T1000 (cell line): ENCODE measurements at places on chromosomes 5 and 9.

- no peak for DNase-seq
These were observed 85.0 kb downstream of the HMHB1 start for GRCh38 chr5:143896966-143897365.

GRCh38 chr9:118568704-118569103 lies 800.5 kb downstream of the BRINP1 start:
- DNase-seq = no peak

DNA sequence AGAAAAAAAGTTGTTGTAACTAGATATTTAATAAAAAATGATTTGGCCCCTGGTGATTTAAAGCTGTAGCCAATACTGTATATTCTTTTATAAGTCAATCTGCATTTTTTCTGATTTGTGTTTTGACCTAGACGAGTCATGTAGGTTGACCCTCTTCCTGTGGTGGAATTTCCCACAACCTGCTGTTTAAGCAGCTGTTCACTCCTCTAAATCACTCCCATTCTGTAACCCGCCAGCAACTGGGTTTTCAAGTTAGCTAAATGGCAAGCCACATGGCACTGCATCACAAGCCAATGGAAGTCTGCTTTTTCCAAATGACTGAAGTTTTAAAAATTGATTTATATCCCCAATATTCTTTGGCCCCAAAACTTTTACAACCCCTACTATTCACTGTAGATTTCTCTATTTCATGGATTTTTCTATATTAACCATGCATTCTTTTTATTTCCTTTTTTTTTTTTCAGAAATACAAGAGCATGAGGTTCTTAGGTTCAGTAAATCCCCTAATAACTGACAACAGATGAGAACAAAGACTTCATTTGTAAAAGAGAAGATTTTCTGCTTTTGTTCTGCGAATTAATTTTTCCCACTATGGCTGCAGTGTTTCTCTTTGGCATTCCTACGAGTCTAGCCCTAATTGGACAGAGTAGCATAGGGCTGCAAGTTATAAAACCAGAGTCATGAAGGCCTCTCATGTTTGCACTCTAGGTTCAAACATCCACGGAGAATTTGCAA lies 184.5 kb upstream of the TLE4 start:
- DNase-seq = no peak

- no peak for DNase-seq
These were observed 625 bp downstream of the EXOSC2 start for GRCh38 chr9:130694205-130694604.

DNA sequence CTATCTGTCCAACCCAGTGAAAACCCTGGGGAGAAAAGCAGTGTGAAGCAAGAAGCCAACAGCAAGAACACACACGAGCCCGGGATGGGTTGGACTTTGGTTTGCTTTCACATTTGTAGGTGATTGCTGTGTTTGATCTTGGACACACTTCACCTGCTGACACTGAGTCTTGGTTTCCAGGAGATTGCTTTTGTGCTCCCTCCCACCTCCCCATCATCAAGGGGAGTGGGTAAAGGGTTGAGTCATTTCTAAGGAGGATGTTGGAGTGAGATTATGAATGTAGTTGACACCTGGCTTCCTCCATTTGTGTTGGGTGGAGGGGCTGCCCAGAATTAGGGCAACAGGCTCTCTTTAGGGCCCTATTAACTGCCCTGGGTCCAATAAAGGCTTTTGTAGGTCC lies 37.5 kb downstream of the ANKDD1B start:
- DNase-seq = no peak

- no peak for DNase-seq
These were observed 63.8 kb downstream of the PDZD2 start for GRCh38 chr5:31702712-31703111.

DNA sequence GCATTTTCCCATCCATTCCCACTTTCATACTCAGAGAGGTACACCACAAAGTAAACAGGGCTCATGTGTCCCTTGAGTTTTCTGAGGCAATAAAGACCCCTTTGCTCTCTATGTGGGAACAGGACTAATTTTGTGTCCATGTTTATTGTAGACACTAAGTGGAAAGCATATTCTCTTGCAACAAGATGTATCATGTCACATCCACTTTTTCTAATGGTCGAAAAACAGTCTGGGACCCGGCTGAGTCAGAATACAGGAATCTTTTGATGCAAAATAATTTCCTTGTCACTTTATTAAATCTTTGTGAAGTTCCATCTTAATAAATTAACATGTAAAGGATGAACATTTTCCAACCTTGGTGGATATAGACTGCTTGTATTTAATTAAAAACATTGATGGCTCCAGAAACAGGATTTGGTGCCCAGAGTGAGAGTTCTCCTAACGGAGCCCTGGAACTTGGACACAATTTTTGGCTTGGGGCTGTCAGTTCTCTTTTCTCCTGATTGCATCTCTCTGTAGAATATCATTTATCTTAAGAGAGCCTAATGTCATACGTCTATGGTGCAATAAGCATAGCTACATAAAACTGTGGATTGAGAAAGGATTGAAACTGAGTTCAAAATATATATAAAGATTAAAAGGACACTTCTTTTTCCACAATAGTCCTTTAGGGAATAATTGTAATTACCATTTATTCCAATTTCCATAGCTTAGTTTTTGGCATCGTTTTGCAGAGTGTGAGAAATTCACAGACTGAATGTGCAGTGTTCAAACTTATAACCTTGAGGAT lies 1116.7 kb upstream of the SEMA6A start:
- no peak for DNase-seq

- peak; percentile 19 for DNase-seq
These were observed 24.9 kb upstream of the ELAVL2 start for GRCh38 chr9:23850690-23851629.

- no peak for DNase-seq
These were observed 158.0 kb downstream of the DEPDC1B start for GRCh38 chr5:60541980-60542379.

DNA sequence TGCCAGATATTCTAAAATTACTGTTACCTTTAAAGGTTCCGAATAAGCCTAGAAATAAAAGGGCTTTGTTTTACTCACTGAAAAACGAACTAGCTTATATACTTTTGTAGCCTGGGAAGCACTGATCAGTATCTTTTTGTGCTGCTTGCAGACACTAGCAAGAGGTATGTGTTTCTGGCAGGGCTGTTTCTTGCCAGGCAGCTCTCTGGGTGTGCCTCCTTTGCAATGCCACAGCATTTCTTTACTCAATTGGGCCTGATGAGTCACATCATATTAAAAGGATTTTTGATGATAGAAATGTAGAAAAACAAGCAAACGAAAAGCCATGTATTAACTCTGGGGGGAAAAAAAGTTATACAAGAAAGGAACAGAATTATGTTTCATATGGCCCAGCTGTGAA lies 35.6 kb downstream of the CD180 start:
- DNase-seq = no peak

- DNase-seq = no peak
These were observed 24.0 kb downstream of the FOXD1 start for GRCh38 chr5:73424556-73424977.

GRCh38 chr5:175328687-175329086 lies 115.3 kb downstream of the DRD1 start:
- DNase-seq = no peak

DNA sequence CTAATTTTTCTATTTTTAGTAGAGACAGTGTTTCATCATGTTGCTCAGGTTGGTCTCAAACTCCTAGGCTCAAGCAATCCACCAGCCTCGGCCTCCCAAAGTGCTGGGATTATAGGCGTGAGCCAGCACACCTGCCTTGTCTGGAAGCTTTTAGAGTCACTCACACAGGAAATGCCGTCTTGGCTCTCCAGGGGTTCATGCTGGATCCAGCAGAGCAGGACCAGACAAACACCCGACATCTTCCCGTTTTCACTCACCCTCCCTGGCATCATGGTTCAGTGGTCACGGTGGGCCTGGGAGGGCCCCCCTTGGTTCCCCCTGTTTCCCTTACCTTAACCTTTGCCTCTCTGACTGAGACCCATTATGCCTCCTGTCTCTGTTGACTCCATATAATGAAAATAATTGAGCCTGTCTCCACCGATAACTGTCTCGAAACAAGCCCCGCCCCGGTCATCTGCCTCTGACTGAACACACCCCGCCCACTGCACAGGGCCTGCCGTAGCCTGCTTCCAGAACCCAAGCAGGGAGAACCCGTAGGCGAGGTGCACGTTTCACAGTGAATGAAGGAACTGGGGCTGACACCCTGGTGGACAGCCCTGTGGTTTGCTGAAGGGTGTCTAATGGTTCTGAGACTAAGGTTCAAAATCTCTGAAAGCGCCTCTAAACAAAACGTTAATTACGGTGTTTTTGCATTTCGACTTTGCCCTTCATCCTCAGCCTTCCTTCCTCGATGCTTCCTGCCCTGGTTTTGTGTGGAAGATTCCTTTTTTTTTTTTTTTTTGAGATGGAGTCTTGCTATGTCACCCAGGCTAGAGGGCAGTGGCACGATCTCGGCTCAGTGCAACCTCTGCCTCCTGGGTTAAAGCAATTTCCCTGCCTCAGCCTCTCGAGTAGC lies 39.7 kb upstream of the SPRY4 start:
- DNase-seq = no peak

GRCh38 chr5:95283761-95284571 lies 928 bp downstream of the MCTP1 start:
- peak; percentile 35 for DNase-seq
